Sigmoid colon (tissue), 7 donors: ENCODE measurements at places on chromosomes 2 and 18. TPM values are rescaled to one million over a fixed set of nuclear protein-coding genes. Genes with fewer than 3 reads are reported as not detected.

DNA sequence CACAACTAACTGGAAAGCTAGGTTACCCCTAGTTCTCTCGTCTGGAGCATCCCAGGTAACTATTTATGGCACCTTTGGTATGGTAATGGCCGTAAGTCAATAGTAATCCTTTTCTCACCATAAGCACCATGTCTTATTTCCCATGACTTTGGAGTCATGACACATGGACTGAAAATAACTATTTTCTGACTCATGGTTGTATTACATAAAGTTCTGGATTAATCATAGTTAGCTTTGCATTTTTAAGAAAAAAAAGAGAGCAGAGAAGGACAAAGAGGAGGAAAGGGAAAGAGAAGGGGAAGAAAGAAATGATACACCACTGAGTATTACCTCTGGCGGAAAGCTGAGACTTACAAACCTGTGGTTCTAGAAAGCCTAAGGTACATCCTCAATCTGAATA is 99.3 kb downstream of the BIN1 start:
- H3K27me3 ChIP-seq: no peaks in the 10 kb centered on the region
- peaks cover 4% of the 10 kb centered on the region for H3K4me1 ChIP-seq
- H3K27ac ChIP-seq: no peak overlapping the region
- H3K36me3 ChIP-seq: no peaks in the 10 kb centered on the region

DNA sequence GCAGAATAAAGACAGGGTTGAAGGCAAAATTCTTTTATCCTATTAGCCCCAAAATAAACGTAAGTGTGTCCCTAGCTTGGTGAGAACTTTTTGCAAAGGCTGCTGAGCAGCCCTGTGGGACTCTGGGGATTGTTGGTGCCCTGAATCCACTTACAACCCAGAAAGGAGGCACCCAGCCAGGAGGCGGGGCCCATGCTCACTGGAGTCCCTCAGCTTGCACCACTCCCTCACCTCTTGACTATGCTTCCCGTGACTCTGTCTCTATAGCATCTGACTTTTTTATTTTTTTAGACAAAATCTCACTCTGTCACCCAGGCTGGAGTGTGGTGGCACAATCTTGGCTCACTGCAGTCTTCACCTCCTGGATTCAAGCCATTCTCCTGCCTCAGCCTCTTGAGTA is 15.8 kb upstream of the COL6A3 start:
- no peak overlapping the region for H3K4me3 ChIP-seq
- no peak overlapping the region for H3K27ac ChIP-seq
- peaks cover 15% of the 10 kb centered on the region for H3K4me1 ChIP-seq
- H3K36me3 ChIP-seq: no peaks in the 10 kb centered on the region

DNA sequence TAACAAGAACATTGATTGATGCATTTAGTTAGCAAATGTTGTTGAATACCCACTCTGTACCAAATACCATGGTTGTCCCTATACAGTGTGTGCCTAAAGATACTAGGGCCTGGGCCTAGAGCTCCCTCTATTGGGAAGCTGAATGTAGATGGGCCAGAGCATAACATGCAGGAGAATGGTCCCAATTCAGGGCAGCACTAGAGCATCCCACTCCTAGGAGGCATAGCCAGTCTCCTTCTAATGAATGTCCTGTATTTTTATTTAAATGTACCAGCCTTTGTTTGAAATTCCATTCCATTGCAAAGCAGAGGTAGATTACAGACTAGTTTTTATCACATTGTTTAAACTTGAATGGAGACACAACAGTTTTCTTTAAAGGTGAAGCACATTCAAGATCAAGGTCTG is 90.6 kb downstream of the FEZ2 start:
- peaks cover 3% of the 10 kb centered on the region for H3K36me3 ChIP-seq
- H3K27ac ChIP-seq: no peak overlapping the region
- DNase-seq: no peak
- H3K27me3 ChIP-seq: no peaks in the 10 kb centered on the region
- H3K4me1 ChIP-seq: no peaks in the 10 kb centered on the region

- no peak for DNase-seq
- no peaks in the 10 kb centered on the region for H3K36me3 ChIP-seq
- H3K4me3 ChIP-seq: no peak overlapping the region
- H3K27ac ChIP-seq: no peak overlapping the region
These were observed 871.0 kb downstream of the EPHA4 start for GRCh38 chr2:220701115-220701514.

DNA sequence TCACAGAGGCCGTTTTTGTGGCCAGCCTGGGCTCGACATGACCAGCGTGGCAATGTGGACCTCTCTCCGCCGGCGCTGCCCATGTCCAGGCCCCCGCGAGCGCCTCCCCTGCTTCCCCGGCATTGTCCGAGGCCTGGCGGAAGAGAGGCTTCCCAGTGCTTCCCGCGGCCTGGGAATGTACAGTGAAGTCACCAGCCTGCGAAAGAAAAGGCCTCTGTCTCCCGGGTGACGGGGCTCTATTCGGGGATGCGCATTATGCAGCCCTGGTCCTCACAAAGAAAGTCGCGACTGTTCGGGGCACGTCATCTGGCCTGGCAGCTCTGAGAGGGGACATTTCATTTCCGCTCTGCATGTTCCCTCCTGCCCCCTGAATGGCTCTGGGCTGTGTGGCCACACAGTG is 109.2 kb upstream of the AGAP1 start:
- no peak overlapping the region for H3K4me3 ChIP-seq
- peak overlapping the region; percentile 27 for H3K27ac ChIP-seq
- H3K4me1 ChIP-seq: no peaks in the 10 kb centered on the region

DNA sequence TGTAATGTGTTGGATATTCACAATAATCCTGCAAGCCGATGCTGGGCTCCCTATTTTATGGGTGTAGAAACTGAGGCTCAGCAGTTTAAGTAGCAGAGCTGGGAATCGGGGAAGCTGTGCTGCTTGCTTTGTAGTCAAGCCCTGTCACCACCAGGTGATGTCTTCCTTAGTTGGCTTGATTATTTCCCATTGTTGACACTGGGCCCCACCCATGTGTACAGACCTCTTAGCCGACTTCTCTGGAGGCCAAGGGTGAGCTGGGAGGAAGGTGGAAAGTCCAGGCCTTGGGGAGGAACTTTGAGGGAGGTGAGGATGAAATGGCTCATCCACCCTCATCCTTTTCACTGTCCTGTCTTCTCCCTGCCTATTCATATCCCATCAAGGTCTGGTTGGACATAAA is 60.0 kb downstream of the CAPN13 start:
- H3K4me1 ChIP-seq: no peaks in the 10 kb centered on the region
- no peak overlapping the region for H3K4me3 ChIP-seq
- H3K27me3 ChIP-seq: peaks cover 6% of the 10 kb centered on the region
- H3K36me3 ChIP-seq: no peaks in the 10 kb centered on the region

DNA sequence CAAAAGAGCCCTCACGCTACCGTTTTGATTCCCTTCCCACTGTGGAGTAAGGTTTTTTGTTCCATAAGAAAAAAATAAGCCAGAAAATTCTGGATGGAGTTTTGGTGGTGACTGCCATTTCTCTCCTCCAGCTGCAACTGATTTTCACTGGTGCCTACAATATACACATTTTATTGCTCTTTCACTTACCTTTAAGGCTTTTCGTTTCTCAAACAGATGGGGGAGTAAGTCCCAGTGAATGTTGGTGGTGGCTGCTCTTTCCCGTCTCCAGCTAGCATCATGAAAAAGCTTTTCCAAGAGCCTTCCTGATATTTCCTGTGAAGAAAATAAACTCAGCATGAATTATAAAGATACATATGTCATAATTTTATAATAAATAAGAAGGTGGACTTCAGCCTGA is 932.5 kb upstream of the PIK3C3 start:
- no peak overlapping the region for H3K27ac ChIP-seq
- H3K4me3 ChIP-seq: no peak overlapping the region
- H3K36me3 ChIP-seq: no peaks in the 10 kb centered on the region
- no peaks in the 10 kb centered on the region for H3K4me1 ChIP-seq

GRCh38 chr2:115161771-115162493 is 719.5 kb downstream of the DPP10 start:
- peak; percentile 61 for DNase-seq
- H3K27ac ChIP-seq: no peak overlapping the region
- no peaks in the 10 kb centered on the region for H3K36me3 ChIP-seq

The ERFE gene
- total RNA-seq: not detected
